ENCODE measurements at places on chromosomes 2 and 18. TPM values are rescaled to one million over a fixed set of nuclear protein-coding genes. Genes with fewer than 3 reads are reported as not detected.
A peak's percentile ranks its signal among the peaks of the same experiment; 100 is the strongest.

LRRC30 gene
- not detected for total RNA-seq

DNA sequence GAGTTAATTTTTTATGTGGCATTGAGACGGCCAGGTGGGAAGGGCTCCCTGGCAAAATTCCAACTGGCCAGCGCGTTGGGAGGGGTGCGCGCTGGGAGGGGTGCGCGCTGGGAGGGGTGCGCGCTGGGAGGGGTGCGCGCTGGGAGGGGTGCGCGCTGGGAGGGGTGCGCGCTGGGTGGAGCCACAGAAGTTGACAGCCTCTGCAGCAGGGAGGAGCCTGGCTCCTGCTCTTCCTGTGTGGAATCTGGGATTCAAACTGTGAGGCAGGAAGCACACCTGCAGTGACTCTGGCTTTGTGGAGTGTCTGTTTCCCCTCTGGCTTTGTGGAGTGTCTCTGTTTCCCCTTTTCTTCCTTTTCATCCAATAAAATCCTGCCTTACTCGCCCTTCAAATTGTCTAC, 147.9 kb upstream of the CBLN2 start:
- no peak for DNase-seq

DNA sequence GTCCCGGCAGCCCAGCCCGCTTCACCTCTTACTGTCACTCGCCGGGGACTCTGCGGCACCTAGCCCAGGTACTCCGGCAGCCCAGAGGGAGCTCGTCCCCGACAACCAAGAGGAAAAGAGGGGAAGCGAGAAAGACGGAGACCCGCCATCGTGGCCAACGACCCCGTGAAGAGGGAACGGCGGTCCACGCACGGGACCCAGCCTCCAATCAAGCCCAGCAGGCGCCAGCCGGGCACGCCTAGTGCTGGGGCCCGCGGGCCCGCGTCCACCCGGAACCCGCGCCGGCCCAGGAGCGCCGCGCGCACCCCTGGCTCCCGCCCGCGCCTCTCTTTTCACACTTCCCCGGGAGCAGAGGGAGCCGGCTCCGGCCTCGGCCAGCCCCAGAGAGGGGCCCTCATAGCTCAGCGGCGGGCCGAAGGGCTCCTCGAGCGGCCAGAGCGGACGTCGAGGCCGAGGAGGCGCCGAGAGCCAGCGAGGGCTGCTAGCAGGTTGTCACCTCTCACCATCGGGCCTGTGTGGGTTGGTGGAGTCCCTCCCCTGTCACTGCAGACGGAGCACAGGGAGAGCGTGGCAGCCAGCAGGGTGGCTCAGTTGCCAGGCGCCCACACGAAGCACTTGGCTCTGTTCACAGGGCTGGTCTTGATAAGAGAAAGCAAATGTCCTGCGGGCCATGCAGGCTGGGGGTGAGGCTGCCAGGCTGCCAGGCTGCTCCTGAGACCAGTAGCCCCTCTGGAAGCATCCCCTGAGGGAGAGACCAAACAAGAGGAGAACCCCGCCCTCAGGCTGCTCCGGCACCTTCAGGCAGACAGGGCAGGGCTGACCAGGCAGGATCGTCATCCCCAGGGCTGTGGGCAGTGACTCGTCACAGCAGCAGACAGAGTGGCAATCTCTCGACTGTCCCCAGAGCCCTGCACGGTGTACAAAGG, 36.9 kb upstream of the KLF11 start:
- peak; percentile 81 for DNase-seq

DNA sequence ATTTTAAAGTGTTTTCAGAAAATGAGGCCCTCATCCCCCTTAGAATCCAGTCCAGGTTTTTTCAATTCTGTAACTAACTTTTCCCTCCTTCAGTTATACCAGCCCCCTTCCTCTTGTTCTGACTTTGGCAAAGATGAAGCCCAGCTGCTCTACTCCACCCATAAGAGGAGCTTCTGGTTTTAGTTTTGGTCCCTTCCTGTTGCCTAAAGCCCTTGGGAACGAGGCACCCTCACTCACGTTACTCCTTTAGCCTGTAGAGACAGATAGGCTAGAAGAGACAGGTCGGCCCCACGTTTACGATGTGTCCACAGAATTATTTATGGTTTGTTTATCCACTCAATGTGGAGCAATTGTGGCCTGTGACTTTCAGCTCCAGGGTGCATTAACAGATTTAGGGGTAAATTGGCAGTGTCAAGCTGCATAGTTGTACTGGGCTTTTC, 454.2 kb upstream of the TNP1 start:
- DNase-seq, result no peak

DNA sequence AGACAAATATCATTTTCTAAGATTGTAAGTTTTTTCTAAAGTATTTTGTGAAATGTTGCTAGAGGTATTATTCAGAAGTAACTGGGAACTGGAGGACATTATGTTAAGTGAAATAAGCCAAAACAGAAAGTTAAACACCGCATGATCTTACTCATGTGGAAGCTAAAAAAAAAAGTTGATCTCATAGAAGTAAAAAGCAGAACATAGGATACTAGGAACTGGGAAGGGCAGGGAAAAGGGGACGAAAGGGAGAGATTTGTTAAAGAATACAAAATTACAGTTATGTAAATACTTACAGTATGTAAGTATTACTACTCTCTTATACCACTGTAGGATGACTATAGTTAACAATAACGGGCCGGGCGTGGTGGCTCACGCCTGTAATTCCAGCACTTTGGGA, 46.7 kb upstream of the CDKL4 start:
- DNase-seq, result no peak
